ENCODE measurements at places on chromosomes 4 and X.

DNA sequence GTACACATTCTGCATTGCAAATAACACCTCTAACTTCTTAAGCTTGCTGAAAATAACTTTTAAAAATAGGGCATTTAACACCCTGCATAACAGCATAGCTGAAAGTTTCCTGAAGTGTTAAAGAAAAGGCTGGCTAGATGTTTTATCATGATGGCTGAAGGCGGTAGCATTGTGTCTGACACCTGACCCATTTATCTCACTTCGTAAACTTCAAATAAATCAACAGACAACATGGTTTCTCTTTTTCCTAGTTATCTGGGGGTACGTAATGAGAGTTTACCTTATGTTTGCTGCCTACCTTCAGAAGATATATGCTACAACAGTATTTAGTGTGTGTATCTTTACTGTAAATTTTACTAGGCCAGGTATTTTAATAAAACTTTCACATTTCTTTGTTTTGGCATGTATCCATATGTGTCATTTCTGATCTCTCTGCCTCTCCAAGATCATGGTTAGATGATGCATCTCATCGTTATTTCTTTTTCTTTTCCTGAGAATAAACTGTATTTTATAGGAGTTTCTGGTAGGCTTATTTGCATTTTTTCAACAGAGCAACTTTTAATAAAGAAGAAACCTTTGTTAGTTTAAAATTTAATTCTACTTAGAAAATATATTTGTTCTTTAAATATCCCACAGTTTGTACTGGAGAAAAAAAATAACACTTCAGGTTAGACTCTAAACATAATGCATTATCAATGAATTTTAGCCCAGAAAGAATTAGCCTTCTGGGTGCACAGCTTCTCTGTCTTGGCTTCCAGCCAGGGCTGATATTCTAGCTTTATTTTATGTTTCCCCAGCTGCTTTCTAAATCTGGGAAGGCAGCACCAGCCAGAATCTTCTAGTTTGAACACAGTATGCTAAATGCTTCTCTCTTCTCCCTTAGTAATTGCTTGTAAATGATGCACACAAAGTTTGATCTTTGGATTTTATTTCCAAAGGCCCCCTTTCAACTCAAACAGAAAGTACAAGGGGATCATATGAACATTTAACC is 2.9 kb downstream of the NDST4 start:
- no peak for DNase-seq

DNA sequence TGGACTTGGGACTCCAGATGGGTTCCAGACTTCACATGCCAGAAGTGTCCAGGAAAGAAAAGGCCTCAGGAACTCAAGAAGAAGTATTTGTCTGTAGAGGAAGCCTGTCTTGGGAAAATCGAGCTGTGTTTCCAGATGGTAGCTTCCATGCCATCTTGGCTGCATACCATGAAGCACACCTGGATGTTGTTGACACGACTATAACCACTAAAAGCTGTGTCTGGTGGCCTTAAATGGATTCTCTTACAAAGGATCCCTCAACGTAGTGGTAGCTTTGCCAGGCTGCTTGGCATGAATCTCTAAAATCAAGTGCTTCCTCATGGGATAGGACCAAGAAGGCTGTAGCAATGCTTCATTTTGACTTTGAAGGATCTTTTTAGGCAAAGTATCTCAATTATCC is 313.4 kb upstream of the BOD1L1 start:
- DNase-seq: no peak

GRCh38 chr4:142405021-142405694 is 440.9 kb downstream of the INPP4B start:
- DNase-seq: peak; percentile 39

- DNase-seq: no peak
These were observed 79.6 kb upstream of the GC start for GRCh38 chr4:71863457-71863856.

DNA sequence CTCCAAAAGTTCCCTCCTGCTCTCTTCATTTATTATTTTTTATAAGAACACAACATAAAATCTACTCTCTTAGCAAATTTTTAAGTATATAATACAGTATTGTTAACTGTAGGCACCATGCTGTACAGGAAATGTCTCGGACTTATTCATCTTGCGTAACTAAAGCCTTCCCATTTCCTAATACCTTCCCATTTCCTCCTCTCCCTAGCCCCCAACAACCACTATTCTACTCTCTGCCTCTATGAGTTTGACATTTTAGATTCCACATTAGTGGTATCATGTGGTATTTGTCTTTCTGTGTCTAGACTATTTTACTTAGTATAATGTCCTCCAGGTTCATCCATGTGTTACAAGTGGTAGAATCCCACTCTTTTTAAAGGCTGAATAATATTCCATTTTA is 15.8 kb upstream of the SYTL4 start:
- no peak for DNase-seq

- DNase-seq: peak; percentile 86
These were observed 244.3 kb downstream of the PTTG2 start for GRCh38 chr4:38204339-38205035.

DNA sequence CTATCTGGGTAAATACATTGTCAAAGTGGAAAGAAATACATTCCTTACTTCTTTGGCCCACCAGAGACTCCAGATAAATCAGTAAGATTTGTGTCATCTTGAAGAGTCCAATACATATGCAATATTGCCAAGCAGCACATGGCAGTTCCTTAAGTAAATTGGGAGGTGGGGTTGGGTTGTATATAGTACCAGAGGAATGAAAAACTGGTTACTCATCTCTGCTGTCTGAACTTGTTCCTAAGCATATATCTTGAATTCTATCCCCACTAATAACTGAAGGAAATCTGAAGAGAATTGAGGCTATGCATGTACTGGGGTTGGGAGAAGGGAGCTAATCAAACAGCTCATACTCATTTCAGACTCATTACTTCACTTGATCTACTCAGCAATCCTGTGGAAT is 14.8 kb downstream of the TCEAL8 start:
- DNase-seq: no peak

DNA sequence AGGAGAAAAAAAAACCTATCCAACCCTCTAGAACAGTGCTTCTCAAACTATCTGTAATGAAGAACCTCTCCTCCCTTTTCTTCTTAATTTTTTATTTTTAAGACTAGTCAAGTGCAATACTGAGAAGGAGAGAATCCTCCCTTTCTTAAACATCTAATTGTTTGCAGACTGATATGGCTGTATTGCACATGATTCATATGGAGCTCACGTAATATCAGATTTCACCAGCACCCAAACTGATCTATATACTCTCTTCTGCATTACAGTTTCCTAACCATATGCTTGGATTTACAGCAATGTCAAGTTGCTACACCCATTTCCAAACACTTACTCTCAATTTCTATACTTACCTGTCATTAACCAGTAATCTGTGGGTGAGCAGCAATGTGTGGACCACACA is 9.5 kb downstream of the PRMT9 start:
- DNase-seq: no peak

DNA sequence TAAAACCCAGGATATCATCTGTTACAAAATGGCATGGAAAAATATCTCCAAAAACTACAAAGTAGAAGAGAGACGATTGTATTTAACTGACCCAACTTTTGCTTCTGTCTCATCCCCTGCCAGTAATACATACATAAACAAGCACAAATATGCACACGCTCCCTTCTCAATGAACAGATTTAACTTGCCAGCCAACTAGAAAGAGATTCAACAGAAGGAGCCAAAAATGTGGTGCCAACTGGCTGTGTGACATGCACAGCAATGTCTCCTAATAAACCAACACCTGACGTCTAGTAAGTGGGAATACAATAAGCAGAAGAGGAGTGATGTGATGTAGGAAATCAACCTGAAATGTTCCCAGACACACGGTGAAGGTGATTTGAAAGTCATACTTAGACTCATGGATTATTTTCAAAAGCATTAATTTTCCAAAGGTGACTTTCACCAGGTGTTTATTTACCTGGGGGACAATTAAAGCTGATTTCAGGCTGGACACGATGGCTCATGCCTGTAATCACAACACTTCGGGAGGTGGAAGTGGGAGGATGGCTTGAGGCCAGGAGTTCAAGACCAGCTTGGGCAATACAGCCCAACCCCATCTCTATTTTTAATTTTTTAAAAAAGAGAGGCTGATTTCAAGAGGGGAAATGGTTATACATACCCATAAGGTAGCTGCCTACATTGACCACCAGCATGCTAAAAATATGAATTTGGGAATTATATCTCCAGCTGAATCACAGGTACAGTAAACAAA is 33.7 kb downstream of the SH3RF1 start:
- DNase-seq: no peak

GRCh38 chr4:115272594-115272993 is 159.2 kb upstream of the NDST4 start:
- DNase-seq: no peak

DNA sequence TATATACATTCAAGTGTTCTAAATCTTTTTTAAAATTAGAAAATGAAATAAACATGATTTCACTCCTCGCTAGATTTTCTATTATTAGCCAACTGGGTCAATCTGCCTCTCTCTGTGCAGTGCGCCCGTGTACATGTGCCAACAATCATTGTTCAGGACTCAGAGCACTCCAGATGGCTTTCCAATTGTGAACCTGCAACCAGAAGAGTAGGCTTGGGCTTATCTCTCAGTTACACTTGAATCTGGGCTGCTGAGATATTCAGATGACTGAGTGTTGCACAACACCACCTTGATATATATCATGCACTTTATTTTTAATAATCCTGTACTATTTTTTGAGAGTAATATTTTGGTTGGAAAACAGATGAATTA is 184.0 kb upstream of the FSTL5 start:
- no peak for DNase-seq

- no peak for DNase-seq
These were observed 37.0 kb downstream of the HPGDS start for GRCh38 chr4:94305466-94306225.

DNA sequence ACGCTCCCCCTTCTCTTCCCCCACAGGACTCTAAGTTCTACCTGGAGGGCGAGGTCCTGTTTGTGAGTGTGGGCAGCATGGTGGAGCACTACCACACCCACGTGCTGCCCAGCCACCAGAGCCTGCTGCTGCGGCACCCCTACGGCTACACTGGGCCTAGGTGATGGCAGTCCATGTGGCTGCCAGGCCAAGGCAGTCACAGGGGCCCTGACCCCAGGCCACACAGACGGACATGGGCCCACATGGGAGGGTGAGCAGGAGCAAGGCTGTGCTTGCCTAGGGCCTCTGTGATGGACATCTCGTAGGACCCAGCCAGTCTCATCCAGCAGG is 10.0 kb upstream of the ADD1 start:
- no peak for DNase-seq

DNA sequence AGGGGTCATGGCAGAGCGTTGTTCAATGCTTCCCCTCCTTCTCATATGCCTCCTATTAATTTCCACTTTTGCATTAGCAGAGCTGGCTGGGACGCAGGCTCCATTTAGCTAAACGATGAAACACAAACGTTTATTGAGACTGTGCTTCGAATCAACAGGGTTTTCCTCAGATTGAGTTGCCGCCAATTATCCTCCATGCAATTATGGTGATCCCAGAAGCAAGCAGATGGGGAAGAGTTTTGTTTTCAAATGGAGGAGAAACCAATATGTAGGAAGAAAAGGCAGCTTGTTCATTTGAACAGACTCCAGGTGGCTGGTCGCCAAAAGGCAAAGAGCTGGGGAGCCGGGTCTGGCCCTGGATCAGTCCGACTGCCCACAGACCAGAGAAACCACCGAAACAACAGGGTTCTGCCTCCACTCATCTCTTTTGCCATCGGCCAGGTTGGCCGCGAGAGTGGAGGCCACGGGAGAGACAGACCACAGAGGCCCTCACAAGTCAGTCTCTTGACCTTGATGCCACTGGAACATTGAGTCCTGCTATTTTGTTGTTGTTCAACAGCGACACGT is 184.8 kb downstream of the GBA3 start:
- no peak for DNase-seq

DNA sequence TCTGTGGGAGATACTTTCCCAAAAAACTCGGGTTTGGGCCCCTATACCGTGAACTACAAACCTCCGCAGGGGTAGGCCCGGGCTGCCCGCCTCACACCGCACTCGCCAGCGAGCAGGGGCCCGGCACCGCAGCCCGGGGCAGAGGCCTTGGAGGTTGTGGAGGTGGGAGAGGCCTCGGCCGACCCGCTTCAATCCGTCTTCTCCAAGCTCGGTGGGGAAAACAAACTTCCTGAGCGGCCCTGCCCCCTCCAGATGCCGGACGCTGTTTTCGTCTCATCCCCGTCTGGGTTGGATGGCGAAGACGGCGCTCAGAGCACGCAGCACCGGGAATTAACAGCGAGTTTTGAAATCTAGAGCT is 442 bp upstream of the MCUB start:
- DNase-seq: peak; percentile 11

DNA sequence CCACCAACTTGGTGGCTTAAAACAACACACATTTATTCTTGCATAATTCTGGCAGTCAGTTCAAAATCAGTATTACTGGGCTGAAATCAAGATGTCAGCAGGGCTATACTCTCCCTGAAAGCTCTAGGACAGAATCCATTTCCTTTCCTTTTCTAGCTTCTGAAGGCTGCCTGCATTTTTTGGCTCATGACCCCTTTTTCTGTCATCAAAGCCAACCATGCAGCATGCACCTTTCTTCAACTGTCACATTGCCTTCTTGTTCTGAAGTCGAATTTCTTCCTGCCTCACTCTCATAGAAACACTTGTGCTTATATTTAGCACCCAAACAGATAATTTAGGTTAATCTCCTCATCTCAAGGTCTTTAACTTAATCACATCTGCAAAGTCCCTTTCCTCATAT is 79.8 kb upstream of the PPP1R2C start:
- DNase-seq: no peak

All from globus pallidus (tissue), 1 donor.